WTC11 (cell line): ENCODE measurements at places on chromosomes 11 and 22. TPM values are rescaled to one million over a fixed set of nuclear protein-coding genes. Genes with fewer than 3 reads are reported as not detected.

PAK1 gene
- 160 to 191 TPM (median 166 TPM) in 3 replicates for total RNA-seq

TRPM5 gene
- total RNA-seq: 0.07 to 0.09 TPM in 2 of 3 replicates, not detected in the other

SCGB1D1 gene
- total RNA-seq: not detected in 3 replicates

DNA sequence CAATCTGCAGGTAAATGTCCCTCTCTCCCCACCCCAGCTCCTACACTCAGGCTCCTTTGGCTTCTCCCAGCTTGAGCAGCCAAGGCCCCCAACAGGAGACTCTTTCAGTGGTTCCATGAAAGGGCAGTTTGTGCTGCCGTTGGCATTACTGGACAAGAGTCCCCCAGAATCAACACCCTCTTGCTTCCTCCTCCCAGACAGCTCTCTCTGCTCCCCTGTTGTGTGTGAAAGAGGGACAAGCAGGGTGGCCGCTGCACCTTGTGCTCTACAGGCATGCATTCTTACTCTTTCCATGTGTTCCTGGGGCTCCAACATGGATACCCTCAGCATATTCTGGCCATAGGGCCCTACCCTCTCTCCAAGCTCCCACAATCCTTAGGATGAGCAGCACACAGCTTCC lies 48.7 kb downstream of the P4HA3 start:
- H3K4me3 ChIP-seq: no peak overlapping the region
- no peaks in the 10 kb centered on the region for H3K4me1 ChIP-seq
- no peaks in the 10 kb centered on the region for H3K36me3 ChIP-seq
- DNase-seq: no peak

DNA sequence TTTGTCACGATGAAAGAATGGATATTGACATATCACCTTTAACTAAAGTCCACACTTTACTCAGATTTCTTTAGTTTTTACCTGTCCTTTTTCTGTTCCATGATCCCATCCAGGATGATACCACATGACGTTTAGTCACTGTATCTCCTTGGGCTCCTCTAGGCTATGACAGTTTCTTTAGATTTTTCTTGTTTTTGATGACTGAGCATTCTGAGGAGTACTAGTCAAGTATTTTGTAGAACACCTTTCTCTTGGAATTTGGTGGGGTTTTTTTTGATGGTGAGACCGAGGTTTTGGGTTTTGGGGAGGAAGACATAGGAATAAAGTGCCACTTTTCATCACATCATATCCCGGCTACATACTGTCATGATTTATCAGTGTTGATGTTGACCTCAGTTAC lies 4.0 kb downstream of the LDHAL6A start:
- H3K27me3 ChIP-seq: peaks cover 13% of the 10 kb centered on the region
- H3K4me1 ChIP-seq: no peaks in the 10 kb centered on the region
- DNase-seq: no peak

DNA sequence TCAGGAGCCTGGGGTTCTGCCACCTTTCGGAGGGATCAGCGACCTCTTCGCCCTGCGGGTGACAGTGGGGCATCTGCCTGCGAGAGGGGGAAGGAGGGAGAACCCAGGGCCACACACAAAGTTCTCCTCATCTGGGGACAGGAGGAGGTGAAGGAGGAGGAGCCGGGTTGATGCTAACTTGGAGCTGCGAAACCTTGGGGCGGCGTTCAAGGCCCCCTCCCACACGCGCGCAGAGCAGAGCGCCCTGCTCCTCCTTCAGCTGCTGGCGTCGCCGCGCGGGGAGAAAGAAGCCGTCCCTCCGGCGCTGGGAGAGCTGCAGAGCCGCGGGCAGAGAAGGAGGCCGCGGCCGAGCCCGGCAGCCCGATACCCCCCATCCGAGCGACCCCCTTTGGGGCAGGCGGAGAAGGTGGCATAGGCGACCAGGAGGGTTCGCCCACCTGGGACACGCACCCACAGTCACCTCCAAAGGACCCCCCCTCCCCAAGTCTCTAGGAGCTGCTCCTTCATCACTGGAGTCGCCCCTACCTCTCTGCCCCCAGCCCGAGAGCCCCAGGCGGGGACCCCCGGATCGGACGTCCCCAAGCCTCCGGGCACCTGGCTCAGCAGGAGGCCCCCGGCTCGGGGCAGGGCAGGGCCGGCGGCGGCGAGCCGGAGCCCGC lies at the start of gene RASD2:
RASD2 (plus strand) TSS at position 237 of the 659 bp plus-strand sequence. CDS start 5,979 bp downstream, outside the sequence.
- H3K27me3 ChIP-seq: peaks cover 32% of the 10 kb centered on the region
- peaks cover 34% of the 10 kb centered on the region for H3K4me1 ChIP-seq
- H3K4me3 ChIP-seq: peak within 1 kb of the TSS; percentile 68
- no peak within 1 kb of the TSS for H3K27ac ChIP-seq
- H3K36me3 ChIP-seq: no peaks in the 10 kb centered on the region

DNA sequence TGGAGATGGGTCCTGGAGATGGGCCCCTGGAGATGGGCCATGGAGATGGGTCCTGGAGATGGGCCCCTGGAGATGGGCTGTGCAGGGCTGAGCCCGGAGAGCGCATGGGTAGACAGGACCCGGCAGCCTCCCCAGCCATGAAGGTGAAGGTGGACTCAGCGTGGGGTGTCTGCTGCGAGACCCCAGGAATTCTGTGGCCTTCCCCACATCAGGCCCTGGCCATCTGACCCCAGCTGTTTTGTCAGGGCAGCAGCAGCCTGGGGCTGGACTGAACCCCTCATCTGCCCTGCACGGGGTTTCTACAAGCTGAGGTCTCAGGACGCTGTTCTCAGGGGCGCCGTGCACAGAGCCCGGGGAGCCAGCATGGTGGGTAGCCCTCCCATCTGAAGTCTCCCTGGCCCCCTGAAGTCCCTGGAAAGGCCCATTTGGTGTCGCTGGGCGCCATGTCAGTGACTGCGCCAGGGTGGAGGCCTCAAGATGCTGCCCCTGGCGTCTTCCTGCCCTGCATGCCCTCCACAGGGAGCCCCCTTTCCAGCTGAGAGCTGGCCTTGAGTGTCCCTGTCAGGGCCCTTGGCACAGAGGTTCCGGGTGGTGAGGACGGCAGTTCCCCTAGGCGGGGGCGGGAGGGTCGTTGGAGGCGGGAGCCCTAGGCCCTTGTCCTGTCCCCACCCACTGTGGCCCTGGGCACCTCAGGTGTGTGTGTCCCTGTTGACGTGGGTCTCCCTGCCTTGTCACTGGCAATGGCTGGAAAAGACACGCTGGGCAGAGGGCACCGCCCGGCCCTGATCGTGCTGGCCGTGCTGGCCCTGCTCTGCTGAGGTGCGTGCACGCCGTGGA lies 5.4 kb downstream of the BRSK2 start:
- no peak for DNase-seq
- 0 out of 2 replicates have a peak, but pooled peaks cover 3% of the 10 kb centered on the region for H3K36me3 ChIP-seq

DNA sequence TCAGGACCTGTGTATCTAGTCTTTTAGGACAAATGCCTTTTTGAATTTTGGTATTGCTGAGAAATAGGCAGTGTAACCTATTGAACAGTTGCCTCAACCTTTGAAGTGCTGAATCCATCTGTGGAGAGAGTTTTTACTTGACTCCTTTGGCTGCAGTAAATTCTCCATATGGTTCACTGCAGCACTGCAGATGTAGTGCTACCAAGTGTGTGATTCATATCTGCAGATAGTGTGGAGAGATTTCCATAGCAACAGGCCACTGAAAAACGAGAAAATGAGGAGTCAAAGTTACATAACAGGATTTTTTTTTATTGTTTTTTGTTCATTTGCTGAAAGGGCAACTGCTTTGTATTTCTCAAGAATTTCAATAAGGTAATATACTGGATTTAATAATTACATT lies 356.1 kb downstream of the RAB38 start:
- H3K36me3 ChIP-seq: no peaks in the 10 kb centered on the region
- H3K27ac ChIP-seq: no peak overlapping the region
- no peak overlapping the region for H3K4me3 ChIP-seq

- H3K27me3 ChIP-seq: no peaks in the 10 kb centered on the region
- H3K4me1 ChIP-seq: no peaks in the 10 kb centered on the region
- no peak for DNase-seq
- H3K27ac ChIP-seq: no peak overlapping the region
- H3K4me3 ChIP-seq: no peak overlapping the region
Observed at GRCh38 chr11:110728883-110729282, 16.6 kb upstream of the ARHGAP20 start.

TSGA10IP gene
- 3.4 to 4.5 TPM (median 4.1 TPM) in 3 replicates for total RNA-seq

TSKU gene
- total RNA-seq: 24.0 to 30.3 TPM (median 24.4 TPM) in 3 replicates

- H3K27ac ChIP-seq: no peak overlapping the region
- H3K4me3 ChIP-seq: no peak overlapping the region
- peaks cover 5% of the 10 kb centered on the region for H3K4me1 ChIP-seq
- no peaks in the 10 kb centered on the region for H3K27me3 ChIP-seq
- peak; percentile 82 for DNase-seq
Observed at GRCh38 chr22:32378707-32379272, 21.1 kb downstream of the RFPL3 start.

GRCh38 chr22:38706901-38707195 lies 1.1 kb downstream of the GTPBP1 start:
- peaks cover 58% of the 10 kb centered on the region for H3K4me1 ChIP-seq
- no peak for DNase-seq
- peak overlapping the region; percentile 78; the same call in 1 of the 2 replicates for H3K27ac ChIP-seq
- H3K27me3 ChIP-seq: no peaks in the 10 kb centered on the region; the same call in 1 of the 2 replicates
- peak overlapping the region; percentile 91 for H3K4me3 ChIP-seq

OR51I1 gene
- total RNA-seq: not detected in 3 replicates

ROBO3 gene
- total RNA-seq: 21.3 to 27.5 TPM (median 25.3 TPM) in 3 replicates

DNA sequence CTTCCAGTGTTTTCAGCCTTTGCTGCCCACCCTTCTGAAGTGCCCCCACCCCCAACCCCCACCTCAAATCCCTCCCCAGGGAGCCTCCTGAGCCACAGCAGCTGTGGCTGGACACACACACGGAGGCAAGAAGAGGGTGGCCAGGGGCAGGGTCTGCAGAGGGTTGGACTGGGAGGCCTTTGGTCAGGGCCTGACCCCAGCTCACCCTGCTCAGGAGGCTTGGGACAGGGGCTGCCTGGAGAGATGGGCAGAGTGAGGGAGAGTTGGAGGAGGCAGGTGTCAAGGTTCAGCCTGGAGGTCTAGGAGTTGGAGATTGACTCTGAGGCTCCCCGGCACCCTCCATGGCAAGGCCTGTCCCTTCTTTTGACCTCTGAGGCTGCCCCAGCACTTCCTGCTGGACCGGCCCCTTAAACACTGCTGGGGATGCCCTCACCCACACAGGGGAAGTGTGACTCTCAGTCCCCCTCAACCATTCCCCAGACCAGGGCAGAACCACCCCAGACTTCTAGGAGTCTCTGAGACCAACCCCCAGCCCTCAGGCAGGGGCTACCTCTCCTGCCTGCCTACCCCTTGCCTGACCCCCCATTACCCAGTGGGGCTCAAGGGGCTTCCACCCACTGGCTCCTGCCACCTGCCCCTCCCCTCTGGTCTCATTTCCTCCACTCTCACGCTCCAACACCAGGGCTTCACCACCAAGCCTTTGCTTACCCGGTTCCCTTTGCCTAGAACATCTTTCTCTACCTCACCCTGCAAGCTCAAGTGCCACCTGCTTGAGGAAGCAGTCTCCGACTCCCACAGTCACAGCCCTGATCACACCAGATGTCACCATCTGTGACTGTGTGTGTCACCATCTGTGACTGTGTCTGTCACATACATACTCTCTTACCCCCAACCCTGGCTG lies 8.6 kb downstream of the ARAP1 start:
- no peak overlapping the region for H3K4me3 ChIP-seq
- peaks cover 51% of the 10 kb centered on the region for H3K4me1 ChIP-seq
- H3K27me3 ChIP-seq: no peaks in the 10 kb centered on the region
- peak overlapping the region; percentile 94 for H3K27ac ChIP-seq
- H3K36me3 ChIP-seq: peaks cover 2% of the 10 kb centered on the region; the same call in 1 of the 2 replicates
- no peak for DNase-seq

ST14 gene
- 27.5 to 33.9 TPM (median 27.8 TPM) in 3 replicates for total RNA-seq

DNA sequence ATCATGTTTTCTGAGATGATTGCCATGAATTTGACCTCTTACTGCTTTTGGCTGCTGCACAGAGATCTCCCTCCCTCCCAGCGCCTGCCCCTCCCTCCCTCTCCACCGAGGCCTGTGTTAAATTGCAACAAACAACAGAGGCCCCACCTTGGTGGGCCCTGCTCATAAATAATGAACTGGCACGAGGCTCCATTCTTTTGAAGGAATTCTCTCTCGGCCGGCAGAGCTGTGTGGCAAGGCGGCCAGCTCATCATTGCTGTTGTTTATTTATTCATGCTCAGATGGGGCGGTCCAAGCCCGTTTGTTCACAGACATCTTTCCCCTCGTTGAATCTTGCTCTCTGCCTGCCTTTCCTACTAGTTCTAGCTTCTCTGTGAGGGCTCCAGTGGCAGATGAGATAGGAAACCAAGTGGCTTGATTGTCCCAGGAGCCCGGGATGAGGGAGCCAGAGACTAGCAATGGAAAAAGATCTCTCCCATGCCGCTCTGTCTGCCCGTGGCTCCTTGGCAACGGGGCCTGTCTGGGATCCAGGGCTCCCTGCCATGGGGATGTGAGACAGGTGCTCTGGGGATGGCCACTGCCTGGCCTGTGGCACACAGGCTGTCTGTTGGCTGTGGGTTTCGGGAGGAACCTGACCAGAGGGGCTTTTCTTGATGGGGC lies 192.6 kb downstream of the DSCAML1 start:
- no peak overlapping the region for H3K27ac ChIP-seq
- no peak for DNase-seq
- H3K27me3 ChIP-seq: peaks cover 11% of the 10 kb centered on the region
- no peak overlapping the region for H3K4me3 ChIP-seq
- H3K4me1 ChIP-seq: peaks cover 43% of the 10 kb centered on the region
